Fibroblast of skin of scalp (primary cell): ENCODE measurements at places on chromosomes 5 and 9.

DNA sequence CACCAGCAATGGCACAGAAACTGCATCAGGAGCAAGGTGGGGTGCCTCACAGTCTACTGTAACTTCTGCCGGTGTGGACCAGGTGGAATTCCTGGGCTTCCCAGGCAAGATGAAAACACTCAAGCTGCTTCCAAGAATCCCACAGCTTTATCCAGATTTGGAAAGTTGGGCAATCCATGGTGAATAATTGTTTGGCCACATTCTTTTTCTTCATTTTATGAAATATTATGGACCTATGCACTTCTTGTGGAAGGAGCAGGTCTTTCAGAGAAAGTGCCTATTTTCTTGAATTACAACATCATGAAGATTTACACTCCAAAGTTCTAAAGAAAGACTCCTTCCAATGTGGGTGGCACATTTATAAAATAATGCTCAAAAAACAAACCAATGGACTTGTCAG, 503.6 kb downstream of the SEMA5A start:
- DNase-seq: no peak

DNA sequence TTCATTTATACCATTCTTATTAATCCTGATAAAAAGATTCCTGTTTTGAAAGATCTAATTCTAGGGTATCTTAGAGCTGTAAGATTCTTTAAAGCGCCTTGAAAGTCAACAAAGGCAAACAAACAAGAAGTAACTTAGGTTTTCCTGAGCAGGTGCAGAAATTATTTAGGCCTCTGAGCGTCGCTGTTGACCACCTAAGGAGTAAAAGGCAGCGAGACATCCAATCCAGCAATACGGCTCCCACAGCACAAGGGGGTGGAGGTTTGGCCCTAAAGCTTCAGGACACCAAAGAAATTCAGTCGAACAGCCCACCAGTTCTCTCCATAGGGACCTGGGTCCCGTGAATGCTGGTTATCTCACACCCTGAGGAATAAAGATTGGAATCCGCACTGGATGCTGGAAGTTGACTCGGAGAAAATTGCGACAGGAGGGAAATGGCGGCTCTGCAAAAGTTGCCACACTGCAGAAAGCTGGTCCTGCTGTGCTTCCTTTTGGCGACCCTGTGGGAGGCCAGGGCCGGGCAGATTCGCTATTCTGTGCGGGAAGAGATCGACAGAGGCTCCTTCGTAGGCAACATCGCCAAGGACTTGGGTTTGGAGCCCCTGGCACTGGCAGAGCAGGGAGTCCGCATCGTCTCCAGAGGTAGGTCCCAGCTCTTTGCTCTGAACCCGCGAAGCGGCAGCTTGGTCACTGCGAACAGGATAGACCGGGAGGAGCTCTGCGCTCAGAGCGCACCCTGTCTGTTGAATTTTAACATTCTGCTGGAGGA, at the start of gene PCDHGA2:
TSS of gene PCDHGA2 (plus strand) at position 223 of the 769 bp plus-strand sequence.
- peak; percentile 65 for DNase-seq

DNA sequence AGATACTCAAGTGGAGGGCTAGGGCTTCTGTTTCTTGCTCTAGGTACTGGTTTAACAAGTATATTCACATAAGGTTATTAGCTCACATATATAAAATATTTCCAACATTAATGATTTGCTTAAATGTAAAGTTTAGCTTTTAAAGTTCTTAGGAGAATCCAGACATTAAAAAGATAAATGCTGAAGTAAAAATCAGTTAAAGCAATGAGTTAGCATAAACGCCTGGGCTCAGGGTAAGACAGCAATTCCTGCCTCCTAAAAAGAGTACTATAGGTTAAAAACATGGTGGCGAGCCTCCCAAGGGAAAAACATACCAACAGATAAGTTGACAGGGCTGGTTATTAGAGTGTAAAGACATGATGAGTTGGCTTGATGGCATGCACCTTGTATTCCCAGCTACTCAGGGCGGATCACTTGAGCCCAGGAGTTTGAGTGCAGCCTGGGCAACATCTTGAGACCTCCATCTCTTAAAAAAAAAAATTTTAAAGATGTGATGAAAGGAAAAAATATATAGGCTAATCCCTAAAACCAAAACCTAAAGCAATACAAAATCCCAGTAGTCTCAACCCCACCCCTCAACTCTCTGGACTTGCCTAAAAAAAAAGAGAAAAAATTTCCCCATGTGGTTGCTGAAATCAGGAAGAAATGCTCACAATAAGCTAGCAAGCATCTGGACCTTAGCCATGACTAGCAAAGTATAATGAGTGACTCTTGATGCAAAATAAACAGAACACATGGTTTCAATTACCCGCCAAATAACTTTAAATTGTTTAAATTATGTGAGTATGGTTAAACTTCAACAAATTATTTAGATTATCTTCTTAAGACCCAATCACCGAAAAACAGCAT, 3.6 kb downstream of the GOLPH3 start:
- peak; percentile 94 for DNase-seq

DNA sequence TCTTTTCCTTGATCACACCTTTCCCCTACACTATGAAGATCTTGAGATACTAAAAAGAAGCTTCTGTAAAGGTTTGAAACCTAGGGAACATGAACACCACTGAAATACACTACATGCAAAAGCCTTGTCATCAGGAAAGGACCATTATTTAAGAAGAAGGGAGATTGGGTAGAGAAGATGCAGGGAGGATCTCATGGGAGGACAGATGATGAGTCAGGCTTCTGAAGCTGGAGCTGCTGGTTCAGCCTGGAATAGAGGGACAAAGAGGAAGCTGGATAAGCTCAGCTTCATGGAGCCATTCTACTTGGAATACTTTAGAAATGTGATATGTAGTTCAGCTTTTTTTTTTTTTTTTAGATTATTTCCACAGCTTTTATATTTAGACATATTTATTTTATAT, 169.8 kb downstream of the MAN2A1 start:
- peak; percentile 38 for DNase-seq

DNA sequence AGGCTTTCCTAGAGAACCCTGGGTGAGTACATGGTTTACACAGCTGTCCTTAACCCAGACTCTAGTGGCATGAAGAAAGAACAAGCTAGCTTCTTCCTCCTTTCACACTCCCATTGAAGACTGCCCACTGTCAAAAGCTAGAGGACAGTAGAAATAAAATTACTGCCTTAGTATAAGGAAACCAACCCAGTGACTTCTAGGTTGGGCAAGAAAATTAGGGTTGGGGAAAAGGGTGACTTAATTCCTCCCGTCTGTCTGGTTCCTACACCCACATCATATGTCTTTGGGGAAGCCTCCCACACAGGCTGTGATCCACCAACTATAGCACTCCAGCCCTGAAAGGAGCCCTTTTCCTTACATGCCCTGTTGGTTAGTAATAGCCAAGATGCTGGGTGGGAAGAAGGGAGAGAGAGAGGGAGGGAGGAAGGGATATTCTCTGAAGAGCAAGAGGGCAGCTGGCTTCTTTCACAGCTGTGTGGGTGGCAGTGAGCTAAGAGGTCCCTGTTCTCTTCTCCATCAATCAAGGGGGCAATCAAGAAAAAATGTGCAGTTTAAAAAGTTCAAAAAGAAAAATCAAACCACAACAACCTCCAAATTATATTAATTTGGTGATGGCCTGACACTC, 21.7 kb downstream of the HBEGF start:
- DNase-seq: peak; percentile 72

GRCh38 chr5:156934450-156935211, 28.4 kb downstream of the TIMD4 start:
- DNase-seq: peak; percentile 25

DNA sequence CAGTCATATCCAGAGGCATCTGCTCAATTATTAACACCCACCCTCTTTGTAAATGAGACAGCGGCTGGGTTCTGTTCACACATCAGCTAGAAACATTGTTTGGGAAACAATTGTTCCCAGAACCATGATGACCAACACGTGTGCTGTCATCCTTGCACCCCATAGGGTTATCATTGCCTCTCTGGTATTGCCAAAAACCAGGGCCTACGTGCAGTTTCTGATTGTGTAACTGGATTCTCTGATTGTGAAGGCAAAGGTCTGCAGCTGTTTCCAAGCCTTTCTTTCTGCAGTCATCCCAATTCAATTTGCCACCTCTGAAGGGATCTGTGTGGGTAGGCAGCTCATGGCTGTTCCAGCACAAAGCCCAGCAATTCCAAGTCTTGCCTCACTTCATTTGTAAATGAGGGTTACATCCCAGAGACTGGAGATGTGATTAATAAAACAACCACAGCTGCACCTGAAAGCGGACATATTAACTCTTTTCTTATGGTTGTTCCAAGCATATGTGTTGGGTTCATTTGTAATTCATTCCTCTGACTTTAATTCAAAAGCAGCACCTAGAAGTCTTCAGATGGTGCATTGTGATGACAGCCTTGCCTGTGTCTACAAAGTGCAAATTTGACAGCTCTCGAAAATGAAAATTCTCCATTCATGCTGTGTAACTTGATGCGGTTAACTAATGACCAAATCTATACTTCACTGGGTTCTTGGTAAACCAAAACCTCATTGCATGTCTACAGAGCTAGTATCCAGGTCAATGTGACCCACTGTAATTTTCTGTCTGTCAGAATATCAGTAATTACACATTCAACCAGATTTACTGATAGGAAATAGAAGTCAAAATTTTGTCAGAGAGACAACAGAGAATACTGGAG, 66.6 kb downstream of the YIPF5 start:
- no peak for DNase-seq

GRCh38 chr5:124980163-124980941, 233.9 kb upstream of the ZNF608 start:
- peak; percentile 15 for DNase-seq

DNA sequence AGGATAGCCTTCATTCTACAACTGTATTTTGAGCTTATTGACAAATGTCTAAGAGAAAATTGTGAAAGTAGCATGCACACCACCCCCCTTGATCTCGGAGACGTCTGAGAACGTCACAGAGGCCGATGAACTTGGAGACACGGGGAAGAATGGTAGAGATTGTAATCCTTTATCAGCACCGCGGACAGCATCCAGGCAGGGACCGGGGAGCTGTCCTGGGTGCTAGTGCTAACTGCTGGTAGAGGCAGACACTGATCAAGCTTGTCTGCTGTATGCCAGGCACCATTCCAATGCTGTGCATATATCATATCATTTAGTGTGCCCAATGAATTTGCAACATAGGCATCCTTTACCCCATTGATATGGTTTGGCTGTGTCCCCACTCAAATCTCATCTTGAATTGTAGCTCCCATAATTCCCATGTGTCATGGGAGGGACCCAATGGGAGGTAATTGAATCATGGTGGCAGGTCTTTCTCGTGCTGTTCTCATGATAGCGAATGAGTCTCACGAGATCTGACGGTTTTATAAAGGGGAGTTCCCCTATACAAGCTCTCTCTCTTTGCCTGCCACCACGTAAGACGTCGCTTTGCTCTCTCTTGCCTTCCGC, 98.8 kb downstream of the LHX2 start:
- peak; percentile 75 for DNase-seq
